NCI-H2081 treated with DMSO at 0.1 percent for 48 hours (cell line): ENCODE measurements at places on chromosomes 11 and 22.

DNA sequence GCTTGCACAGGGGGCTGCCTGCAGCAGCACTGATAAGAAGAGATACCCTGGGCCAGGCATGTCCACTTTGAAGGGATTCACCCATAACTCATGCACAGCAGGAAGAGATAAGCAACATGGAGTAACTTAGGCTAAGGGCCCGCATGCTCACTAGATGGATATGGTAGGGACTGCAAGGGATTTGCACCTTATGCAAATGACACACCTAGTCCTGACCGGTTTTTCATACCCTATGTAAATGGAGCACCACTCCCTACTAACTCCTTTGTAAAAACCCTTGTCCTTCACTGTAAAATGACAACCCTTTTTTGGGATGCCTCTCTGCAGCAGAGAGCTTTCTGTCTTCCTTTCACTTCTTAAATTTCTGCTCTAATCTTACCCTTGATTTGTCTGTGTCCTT lies 658.9 kb upstream of the CCDC179 start:
- DNase-seq: no peak

DNA sequence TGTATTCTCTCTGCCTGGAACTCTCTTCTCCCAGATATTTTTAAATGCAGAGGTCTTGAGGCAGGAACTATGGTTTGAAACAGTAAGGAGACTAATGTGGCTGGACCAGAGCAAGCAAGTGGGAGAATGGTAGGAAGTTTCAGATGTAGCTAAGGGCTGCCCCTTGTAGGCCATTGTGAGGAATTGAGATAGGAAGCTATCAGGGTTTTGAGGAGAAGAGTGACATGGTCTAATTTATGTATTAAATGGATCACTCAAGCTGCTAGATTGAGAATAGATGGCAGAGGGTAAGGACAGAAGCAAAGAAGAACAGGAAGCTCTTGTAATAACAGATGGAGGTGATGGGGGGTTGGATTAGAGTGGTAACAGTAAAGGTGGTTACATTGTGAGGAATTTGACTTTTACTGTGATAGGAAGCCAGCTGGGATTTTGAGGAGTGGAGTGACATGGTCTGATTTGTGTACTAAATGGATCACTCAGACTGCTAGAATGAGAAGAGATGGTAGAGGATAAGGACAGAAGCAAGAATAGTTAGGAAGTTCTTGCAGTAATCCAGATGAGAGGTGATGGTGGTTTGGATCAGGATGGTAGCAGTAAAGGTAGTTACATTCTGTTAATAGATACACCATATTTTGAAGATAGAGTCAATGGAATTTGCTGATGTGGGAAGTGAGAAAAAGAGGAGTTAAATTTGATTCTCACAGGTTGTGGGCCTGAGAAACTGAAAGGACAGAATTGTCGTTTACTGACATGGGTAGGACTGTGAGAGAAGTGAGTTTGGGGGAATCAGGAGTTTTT lies 63.0 kb downstream of the HIPK3 start:
- no peak for DNase-seq

DNA sequence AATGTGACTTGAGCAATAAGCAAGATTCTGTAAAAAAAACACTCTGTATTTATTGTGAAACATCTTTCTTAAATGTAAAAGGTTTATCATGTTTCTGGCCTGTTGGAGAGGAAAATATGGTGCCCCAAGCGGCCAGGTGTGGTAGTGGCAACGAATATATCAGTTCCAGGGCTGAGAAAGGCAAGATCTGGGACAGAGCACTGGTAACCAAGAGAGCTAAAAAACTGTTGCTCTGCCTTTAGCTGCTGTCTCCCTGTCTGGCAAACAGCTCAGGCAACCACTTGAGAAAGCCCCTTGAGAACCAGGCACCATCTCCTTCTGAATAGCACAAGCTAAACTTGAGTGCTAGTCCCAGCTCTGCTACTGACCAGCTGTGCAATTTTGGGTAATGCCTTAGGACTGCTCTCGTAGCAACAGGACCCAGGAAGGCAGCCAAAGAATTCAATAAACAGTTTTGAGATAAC lies 129.9 kb downstream of the KCNC1 start:
- DNase-seq: no peak

GRCh38 chr11:46216019-46216764 lies 61.3 kb upstream of the CREB3L1 start:
- DNase-seq: no peak

GRCh38 chr11:123519055-123519796 lies 89.2 kb downstream of the GRAMD1B start:
- no peak for DNase-seq

DNA sequence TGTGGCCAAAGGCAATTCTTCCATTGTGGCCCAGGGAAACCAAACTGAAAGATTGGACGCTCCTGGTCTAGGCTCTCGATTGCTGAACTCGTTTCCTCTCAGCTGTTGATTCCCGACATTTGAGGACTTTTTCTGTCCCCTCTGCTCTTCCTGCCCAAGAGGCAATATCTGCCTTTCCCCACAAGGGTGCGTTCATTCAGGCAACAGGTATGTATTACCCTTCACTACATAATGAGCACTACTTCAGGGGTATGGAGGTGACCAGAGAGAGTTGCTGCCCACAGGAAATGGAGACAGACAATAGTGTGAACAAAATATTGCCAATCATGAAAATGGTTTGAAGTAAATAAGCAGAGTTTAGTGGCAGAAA lies 8.2 kb downstream of the PTH start:
- no peak for DNase-seq

DNA sequence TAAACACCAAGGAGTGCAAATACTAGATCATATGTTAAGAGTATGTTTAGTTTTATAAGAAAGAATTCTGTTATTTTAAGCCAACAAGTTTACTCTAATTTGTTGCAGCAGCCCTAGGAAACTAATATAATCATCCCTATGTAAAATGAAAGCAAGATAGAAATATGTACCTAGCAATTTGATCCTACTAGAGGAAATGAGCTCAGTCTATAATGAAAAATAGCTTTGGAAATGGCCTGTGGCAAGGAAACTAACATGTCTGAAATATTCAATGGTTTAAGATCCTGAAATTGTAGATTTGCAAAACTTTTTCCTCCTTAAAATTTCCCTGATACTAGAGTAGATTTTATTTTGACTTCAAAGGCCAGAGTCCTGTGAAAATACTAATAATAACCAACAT lies 112.7 kb upstream of the SLC5A12 start:
- no peak for DNase-seq

- DNase-seq: no peak
Observed at GRCh38 chr11:9600644-9601036, 27.2 kb downstream of the WEE1 start.

- no peak for DNase-seq
Observed at GRCh38 chr22:23408321-23408720, 171.8 kb downstream of the IGLL1 start.

- DNase-seq: no peak
Observed at GRCh38 chr22:50569896-50570535, 7.3 kb upstream of the SYCE3 start.

GRCh38 chr22:45682064-45682463 lies 10.4 kb downstream of the ATXN10 start:
- no peak for DNase-seq

GRCh38 chr11:72782081-72782920 lies 11.5 kb downstream of the STARD10 start:
- no peak for DNase-seq

DNA sequence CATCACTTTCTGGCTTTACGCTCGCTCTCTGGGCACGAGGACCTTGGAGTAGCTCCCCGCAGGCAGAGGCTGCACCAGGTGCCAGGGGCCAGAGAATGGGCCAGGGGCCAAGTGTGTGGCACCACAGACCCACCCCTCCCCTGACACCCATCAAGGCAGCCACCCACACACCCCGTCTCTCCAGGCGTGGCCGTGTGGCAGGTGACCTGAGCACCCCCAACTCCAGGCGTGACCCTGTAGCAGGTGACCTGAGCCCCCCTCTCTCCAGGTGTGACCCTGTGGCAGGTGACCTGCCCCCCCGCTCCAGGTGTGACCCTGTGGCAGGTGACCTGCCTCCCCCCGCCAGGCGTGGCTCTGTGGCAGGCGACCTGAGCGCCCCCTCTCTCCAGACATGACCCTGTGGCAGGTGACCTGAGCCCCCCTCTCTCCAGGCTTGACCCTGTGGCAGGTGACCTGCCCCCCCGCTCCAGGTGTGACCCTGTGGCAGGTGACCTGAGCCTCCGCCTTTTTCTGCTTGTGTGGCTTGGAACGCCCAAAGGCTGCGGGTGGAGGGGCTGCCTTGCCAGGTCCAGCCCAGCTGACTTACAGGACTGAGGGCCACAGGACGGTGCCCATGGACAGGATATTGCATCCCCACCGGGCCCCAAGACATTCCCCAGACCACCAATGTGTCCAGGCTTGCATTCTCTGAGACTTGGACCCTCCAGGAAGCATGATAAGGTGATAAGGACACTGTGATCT lies 667.2 kb downstream of the BRD1 start:
- DNase-seq: no peak

DNA sequence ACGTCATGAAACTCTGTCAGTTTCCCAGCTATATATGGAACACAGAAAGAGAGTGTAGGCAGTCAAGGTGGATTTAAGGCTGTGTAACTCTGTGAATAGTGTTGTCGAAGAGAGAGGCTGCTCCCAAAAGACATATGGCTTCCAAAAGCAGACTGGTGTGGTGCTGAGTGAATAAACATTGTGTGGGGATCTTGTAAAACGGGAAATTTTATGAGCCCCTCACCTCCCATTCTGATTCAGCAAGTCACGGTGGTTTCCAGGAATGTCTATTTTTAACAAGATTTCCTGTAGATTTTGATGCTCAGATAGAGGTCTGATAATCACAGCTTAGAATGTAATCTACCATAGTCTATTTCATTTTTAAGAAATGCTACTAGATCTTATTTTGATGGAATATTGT lies 67.9 kb downstream of the SESN3 start:
- DNase-seq: no peak

GRCh38 chr11:84407091-84407490 lies 1120.9 kb upstream of the CCDC90B start:
- DNase-seq: no peak

- no peak for DNase-seq
Observed at GRCh38 chr11:93084727-93085505, 112.9 kb downstream of the SLC36A4 start.

DNA sequence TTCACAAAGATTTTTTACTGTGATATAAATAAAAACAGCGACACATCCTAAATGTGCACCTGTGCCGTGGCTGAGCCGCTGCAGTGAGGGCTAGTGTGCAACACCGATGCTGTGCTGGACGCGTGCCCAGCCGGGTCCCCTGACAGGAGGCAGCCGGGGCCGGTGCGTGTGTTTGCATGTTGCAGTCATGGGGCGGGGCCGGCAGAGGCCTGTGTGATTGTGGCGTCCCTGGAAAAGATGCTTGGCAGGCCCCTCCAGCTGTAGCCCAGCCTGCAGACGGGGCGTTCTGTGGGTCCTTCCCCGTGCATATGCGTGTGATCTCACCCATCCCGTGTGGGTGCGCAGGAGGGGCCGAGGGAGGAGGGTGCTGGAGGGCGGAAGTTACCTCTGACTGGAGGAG lies 30.6 kb downstream of the MUC6 start:
- DNase-seq: peak; percentile 63

DNA sequence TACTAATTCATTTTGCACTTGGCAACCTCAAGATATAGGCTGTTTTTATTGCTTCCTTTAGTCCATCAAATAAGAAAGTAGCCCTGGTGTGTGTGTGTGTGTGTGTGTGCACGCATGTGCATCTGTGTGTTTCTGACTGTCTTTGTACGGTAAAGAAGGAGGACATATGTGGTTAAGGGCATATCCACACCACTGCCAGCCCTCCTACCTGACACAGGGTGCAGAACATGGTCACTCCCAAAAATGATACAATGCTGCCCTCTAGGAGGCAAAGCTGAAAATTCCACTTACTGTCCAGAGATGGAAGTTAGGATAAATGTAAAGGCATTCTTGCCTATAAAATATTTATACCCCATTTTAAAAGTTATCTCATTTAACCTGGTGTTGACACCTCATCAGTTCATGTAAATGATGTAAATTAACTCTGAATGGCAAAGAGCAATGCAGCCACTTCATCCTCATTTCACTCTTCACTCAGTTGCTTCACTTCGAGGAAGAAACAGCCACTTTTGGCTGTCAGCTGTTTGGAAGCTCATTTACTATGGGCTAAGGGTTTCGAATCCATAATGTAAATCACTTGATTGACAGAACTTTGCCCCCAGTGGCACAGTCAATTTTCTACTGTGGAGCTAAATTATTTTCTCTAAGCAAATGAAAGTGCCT lies 83.1 kb upstream of the MTNR1B start:
- DNase-seq: no peak

- DNase-seq: no peak
Observed at GRCh38 chr11:61874377-61874809, 17.0 kb downstream of the FADS3 start.

GRCh38 chr22:44026630-44027511 lies 2.8 kb downstream of the PARVB start:
- no peak for DNase-seq

- DNase-seq: no peak
Observed at GRCh38 chr22:26339755-26340154, 89.3 kb upstream of the ASPHD2 start.

DNA sequence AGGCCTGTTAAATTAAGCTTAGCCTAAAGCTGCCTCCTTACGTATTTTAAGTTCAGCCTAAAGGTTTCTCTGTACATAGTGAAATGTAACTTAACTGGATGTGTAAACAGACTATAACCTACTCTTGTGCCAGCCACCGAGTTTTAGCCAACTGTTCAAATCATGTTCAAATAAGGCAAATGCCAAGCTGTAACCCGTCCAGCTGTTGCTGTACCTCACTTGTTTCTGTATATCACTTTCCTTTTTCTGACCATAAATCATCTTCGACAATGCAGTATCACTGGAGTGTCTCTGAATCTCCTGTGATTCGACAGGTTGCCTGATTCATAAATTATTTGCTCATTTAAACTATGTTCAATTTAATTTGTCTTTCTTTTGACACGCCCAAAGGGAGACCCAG lies 4.0 kb upstream of the PLAAT5 start:
- DNase-seq: no peak

GRCh38 chr11:26792941-26793340 lies 71.1 kb upstream of the SLC5A12 start:
- DNase-seq: no peak

DNA sequence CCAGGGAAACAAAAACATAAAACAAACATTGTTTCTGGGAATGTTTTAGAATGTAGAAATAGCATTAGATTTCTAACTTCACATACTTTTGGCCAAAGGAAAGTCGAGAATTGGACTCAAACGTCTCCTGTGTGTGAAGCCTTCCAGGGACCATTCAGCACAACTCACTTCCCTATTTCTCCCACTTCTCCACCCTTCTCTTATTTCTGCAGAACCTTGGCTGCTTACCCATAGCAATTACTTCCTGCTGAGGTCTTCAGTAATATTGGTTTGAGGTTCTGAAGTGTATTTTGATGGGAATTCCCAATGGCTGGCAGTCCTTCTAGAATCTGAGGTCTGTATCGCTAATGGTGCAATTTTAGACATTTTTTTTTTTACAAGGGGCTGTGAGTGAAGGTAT lies 158.3 kb upstream of the SNX19 start:
- no peak for DNase-seq

- DNase-seq: peak; percentile 41
Observed at GRCh38 chr11:117610901-117611300, 186.1 kb downstream of the DSCAML1 start.
